ENCODE measurements at places on chromosomes 6 and 20. TPM values are rescaled to one million over a fixed set of nuclear protein-coding genes. Genes with fewer than 3 reads are reported as not detected.

The RRP36 gene
- total RNA-seq, result 46.2 TPM

The NMBR gene
- total RNA-seq, result not detected

The NRSN1 gene
- total RNA-seq, result not detected

The CDKAL1 gene
- total RNA-seq, result 33.3 TPM

DNA sequence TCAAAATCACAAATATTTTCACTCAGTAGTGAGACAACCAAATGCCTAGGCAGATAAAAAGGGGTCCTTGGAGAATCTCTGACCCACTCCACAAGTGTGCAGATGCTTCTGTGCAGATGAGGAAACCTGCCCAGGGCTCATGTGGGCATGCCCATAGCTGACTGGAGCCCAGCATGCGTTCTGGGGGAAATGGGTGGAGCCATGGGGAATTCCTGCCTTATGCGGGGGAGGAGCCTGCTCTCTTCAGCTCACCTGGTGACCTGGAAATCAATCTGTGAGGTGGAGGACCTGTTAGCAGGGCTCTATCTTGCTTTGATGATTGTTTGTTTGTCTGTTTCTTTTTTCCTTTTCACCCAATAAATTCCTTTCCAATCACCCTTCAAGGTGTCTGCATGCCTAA lies 23.4 kb upstream of the PLN start:
- DNase-seq, result no peak
- no peaks in the 10 kb centered on the region for H3K4me1 ChIP-seq

DNA sequence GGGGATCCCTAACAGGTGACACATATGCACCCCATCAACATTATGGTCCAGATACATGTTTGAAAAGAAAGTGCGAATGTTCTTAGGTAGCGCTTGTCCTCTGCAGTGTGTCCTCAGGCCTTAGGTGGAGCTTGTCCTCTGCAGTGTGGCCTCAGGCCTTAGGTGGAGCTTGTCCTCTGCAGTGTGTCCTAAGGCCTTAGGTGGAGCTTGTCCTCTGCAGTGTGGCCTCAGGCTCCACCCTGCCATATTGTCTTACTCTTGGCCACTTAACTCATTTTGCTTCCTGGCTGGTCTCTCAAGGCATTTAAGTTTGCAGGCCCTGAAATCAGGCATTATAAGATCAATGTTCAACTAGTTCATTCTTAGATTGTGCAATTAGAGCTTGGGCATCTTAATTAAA lies 74.7 kb upstream of the SCP2D1 start:
- H3K4me1 ChIP-seq, result peaks cover 7% of the 10 kb centered on the region
- H3K4me3 ChIP-seq, result no peak overlapping the region
- no peaks in the 10 kb centered on the region for H3K27me3 ChIP-seq

GRCh38 chr6:166336847-166337246 lies 5.5 kb downstream of the SFT2D1 start:
- DNase-seq, result no peak
- H3K27ac ChIP-seq, result no peak overlapping the region

DNA sequence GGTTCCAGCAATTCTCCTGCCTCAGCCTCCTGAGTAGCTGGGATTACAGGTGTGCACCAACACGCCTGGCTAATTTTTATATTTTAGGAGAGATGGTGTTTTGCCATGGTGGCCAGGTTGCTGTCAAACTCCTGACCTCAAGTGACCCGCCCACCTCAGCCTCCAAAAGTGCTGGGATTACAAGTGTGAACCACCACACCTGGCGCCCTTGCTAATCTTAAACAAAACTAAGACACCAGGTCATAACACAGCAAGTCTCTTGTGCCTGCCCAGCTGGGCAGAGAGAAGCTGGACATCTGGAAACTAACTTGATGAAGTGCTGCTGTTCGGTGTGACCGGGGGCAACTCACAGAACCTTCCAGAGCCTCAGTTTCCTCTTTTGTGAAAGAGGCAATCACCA lies 68.0 kb downstream of the PPP1R3G start:
- H3K4me1 ChIP-seq, result no peaks in the 10 kb centered on the region
- H3K27me3 ChIP-seq, result no peaks in the 10 kb centered on the region
- no peak overlapping the region for H3K4me3 ChIP-seq
- DNase-seq, result no peak
- H3K27ac ChIP-seq, result no peak overlapping the region
- H3K36me3 ChIP-seq, result no peaks in the 10 kb centered on the region

- H3K4me3 ChIP-seq, result peak overlapping the region; percentile 61
- no peaks in the 10 kb centered on the region for H3K36me3 ChIP-seq
- peak; percentile 53 for DNase-seq
- peaks cover 37% of the 10 kb centered on the region for H3K27me3 ChIP-seq
Measured at GRCh38 chr6:30006170-30007131, 54.6 kb upstream of the POLR1H start.

DNA sequence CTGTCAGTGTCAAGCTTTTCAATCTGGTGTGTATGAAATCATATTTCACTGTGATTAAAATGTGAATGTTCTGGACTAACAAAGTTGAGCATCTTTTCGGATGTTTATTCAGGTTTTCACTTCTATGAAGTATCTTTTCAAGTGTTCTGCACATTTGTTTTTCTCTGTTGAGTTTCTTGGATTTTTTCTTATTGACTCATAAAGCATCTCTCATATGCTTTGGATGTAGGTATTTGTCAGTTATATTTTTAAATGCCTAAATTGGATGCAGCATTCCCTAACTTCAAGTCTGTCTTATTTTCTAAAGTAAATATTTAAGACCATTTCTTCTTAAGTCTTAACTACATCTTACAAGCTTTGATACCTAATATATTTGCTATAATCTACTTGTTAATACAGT lies 398.0 kb downstream of the PLCB1 start:
- no peak overlapping the region for H3K27ac ChIP-seq
- no peaks in the 10 kb centered on the region for H3K27me3 ChIP-seq
- H3K4me1 ChIP-seq, result no peaks in the 10 kb centered on the region
- H3K36me3 ChIP-seq, result no peaks in the 10 kb centered on the region
- H3K4me3 ChIP-seq, result no peak overlapping the region
